ENCODE measurements at places on chromosomes 16 and 17. TPM values are rescaled to one million over a fixed set of nuclear protein-coding genes. Genes with fewer than 3 reads are reported as not detected.

GRCh38 chr17:73902416-73903181, 258.4 kb upstream of the SDK2 start:
- H3K4me1 ChIP-seq = no peaks in the 10 kb centered on the region
- no peak for DNase-seq
- H3K4me3 ChIP-seq = no peak overlapping the region
- no peaks in the 10 kb centered on the region for H3K36me3 ChIP-seq
- no peak overlapping the region for H3K27ac ChIP-seq

- 0 out of 2 replicates have a peak, but pooled peaks cover 10% of the 10 kb centered on the region for H3K36me3 ChIP-seq
- no peak overlapping the region for H3K27ac ChIP-seq
- DNase-seq = no peak
- H3K27me3 ChIP-seq = no peaks in the 10 kb centered on the region
- no peak overlapping the region for H3K4me3 ChIP-seq
Measured at GRCh38 chr17:6574687-6575595, 18.6 kb upstream of the PITPNM3 start.

- H3K27ac ChIP-seq = no peak overlapping the region
- DNase-seq = no peak
- H3K27me3 ChIP-seq = no peaks in the 10 kb centered on the region
- no peak overlapping the region for H3K4me3 ChIP-seq
- peaks cover 66% of the 10 kb centered on the region for H3K36me3 ChIP-seq
Measured at GRCh38 chr16:24807301-24807700, 38.5 kb upstream of the SLC5A11 start.

DNA sequence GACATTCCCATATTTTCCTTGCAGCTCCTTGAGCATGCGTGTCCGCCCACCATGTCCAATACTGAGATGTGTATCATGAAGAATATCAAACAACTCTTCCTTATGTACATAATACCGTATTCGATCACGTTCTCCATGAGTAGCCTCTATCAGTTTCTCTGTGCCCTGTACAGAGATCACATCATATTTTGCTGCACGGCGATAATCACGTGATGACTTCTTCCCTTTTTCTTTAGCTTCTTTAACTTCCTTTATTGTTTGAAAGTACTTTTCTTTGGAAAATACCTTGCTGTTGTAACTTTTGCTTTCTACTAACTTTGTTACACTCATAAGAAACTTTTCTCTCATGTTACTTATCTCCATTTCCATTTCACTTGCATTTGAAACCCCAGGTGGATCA, 6.6 kb downstream of the KRABD2 start:
- H3K27ac ChIP-seq = no peak overlapping the region
- H3K4me1 ChIP-seq = peaks cover 17% of the 10 kb centered on the region
- no peaks in the 10 kb centered on the region for H3K27me3 ChIP-seq
- no peak overlapping the region for H3K4me3 ChIP-seq

GRCh38 chr17:31266042-31266441, 31.0 kb downstream of the OMG start:
- DNase-seq = no peak
- H3K27me3 ChIP-seq = no peaks in the 10 kb centered on the region
- H3K27ac ChIP-seq = no peak overlapping the region
- no peak overlapping the region for H3K4me3 ChIP-seq
- H3K4me1 ChIP-seq = peaks cover 33% of the 10 kb centered on the region

GRCh38 chr16:25034911-25035310, 19.7 kb upstream of the ARHGAP17 start:
- no peak overlapping the region for H3K4me3 ChIP-seq
- no peak overlapping the region for H3K27ac ChIP-seq
- no peaks in the 10 kb centered on the region for H3K36me3 ChIP-seq

GRCh38 chr16:64391063-64391600, 730.7 kb downstream of the CDH11 start:
- no peaks in the 10 kb centered on the region for H3K4me1 ChIP-seq
- no peak for DNase-seq
- H3K36me3 ChIP-seq = no peaks in the 10 kb centered on the region
- H3K27me3 ChIP-seq = peaks cover 3% of the 10 kb centered on the region

DNA sequence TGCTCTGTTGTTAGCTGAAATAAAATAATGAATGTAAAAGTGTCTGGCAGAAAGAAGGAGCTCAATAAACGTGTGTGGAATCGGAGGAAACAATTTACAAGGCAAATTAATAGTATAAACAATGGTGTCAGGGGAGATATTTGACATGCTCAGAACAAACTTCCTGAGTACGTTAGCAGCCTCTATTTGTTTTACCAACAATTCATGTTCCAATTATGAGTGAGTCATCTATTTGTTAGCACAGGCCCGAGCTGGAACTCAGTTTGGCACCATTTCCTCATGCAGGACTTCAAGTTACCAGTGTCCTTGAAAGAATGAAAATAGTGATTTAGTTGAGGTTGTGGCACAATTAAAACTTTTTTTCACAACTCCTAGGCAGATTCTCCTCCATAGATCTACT, 9.1 kb downstream of the ASIC2 start:
- no peak overlapping the region for H3K4me3 ChIP-seq
- peaks cover 20% of the 10 kb centered on the region for H3K27me3 ChIP-seq
- no peaks in the 10 kb centered on the region for H3K36me3 ChIP-seq
- no peaks in the 10 kb centered on the region for H3K4me1 ChIP-seq

DNA sequence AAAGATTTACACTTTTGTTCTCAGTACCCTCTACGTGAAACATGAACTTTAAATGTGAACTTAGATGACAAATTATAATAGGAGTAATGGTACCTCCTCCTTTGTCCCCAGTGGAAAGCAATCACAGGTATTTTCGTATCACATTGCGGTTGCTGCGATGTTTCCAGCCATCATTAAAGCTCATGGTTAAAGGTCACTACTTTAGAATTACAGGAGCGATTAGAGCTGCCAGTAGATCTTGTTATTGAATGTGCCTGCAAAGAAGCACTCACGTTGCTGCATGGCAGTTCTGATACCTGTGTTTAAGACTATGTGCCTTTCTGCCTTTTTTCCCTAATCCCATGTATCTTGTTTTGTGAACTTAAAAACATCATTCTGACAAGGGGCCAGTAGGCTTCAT, 301.0 kb downstream of the CPPED1 start:
- H3K27me3 ChIP-seq = no peaks in the 10 kb centered on the region
- no peak overlapping the region for H3K4me3 ChIP-seq
- DNase-seq = no peak
- H3K27ac ChIP-seq = no peak overlapping the region
- no peaks in the 10 kb centered on the region for H3K4me1 ChIP-seq

- H3K27ac ChIP-seq = peak overlapping the region; percentile 99
- DNase-seq = no peak
- H3K4me1 ChIP-seq = peaks cover 47% of the 10 kb centered on the region
- peaks cover 58% of the 10 kb centered on the region for H3K36me3 ChIP-seq
- no peaks in the 10 kb centered on the region for H3K27me3 ChIP-seq
Measured at GRCh38 chr16:84497418-84498222, 6.8 kb downstream of the MEAK7 start.

GRCh38 chr17:45342871-45343526, 26.2 kb upstream of the MAP3K14 start:
- H3K27me3 ChIP-seq = no peaks in the 10 kb centered on the region
- no peak overlapping the region for H3K4me3 ChIP-seq
- DNase-seq = no peak
- no peak overlapping the region for H3K27ac ChIP-seq
- H3K4me1 ChIP-seq = peaks cover 18% of the 10 kb centered on the region

DNA sequence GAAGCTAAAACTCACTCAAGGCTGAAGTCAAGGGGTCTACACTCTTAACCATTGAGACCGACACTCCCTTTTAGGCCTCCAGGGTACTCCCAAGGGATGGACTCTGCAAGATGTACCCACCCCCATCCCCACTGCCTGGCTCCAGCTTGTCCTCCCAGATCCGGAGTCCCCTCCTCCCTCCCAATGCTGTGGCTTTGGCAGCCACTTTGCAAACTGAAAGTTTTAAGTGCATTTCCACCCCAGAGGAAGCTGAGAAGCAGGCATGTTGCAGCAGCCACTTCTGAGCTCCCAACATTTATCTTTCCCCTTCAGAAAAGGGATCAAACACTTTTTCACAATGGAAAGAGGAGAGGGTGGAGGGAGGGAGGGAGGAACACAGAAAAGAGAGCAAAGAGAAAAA, 115.2 kb downstream of the COPRS start:
- no peak for DNase-seq
- no peak overlapping the region for H3K27ac ChIP-seq

DNA sequence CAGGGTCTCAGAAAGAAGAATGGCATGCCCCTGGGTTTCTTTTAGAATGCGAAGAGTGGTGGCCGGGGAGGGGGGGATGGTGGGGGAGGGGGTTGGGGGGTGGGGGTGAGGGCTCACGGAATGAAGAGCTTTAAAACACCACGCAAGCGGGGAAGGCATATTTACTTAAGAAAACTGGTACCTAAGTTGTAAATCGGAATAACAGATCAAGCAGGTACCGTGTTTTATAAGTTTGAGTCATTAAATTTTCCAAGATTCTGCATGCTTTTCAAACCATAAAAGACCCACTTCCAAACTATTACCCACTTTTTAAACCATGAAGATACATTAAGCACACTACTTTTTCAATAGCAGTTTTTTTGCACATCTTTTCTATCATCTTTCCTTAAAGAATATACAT, 130.2 kb downstream of the STX8 start:
- no peak overlapping the region for H3K27ac ChIP-seq
- no peak for DNase-seq
- H3K36me3 ChIP-seq = no peaks in the 10 kb centered on the region
- no peaks in the 10 kb centered on the region for H3K4me1 ChIP-seq
- no peak overlapping the region for H3K4me3 ChIP-seq
- no peaks in the 10 kb centered on the region for H3K27me3 ChIP-seq

DNA sequence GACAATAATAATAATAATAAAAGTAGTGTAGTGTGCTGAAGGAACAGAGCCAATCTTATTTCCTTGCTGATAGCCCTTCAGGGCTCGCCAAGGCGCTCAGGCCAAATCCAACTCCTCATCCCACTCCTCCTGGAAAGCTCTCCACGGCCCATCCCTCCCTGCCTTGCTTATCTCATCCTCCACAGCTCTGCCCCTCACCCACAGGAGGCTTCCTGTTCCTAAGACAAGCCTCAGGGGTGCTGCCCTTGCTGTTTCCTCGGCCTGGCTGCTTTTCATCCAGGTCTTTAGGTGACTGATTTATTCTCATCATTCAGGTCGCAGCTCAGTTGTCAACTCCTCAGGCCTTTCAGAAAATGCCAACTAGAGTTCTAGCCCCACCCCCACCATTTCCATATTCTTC, 11.2 kb downstream of the GTF3C1 start:
- DNase-seq = no peak
- peaks cover 35% of the 10 kb centered on the region for H3K36me3 ChIP-seq
- H3K27ac ChIP-seq = no peak overlapping the region

DNA sequence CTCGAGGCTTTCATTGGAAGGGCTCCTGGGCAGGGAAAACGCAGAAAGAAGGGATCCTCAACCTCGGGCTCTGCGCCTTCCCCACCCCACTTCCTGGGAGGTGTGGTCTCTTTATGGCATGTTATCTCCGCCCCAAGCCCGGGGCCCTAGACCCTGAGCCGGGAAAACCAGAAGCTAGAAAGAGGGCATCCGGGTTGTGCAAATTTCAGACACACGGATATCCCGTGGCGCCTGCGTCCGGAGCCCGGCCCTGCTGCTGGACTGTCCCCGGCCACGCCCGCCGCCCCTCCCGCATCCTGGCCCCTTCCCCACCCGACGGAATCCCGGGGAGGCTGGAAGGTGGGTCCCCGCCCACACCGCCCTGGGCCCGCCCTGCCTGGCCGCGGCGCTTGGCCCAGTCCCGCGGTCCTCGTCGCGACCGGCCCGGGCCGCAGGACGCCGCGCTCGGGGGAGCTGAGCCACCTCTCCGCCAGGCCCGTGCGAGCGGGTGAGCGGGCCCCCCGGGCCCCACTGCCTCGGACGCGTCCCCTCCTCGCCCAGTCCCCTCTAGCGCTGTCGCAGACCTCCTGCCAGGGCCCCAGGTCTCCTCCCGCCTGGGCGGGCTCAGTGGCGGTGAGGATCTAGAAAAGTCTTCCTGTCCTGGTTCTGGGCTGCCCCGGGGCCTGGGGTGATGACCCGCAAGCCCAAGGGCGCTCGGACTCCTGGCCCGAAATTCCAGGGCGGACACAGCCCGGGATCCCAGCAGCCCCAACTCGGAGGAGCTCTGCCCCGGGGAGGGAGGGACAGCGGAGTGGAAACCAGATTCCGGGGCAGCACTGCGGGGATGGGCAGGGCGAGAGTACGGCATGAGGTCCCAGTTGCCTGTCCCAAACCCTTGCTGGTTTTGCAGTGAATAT, at the start of gene SLC16A5:
Gene SLC16A5, plus strand, starts transcription at position 397 of the 896 bp plus-strand sequence. CDS start 5,683 bp downstream, outside the sequence.
- peak within 1 kb of the TSS; percentile 93 for H3K4me3 ChIP-seq
- peak; percentile 98 for DNase-seq
- H3K36me3 ChIP-seq = no peaks in the 10 kb centered on the region
- peaks cover 84% of the 10 kb centered on the region for H3K4me1 ChIP-seq
- no peaks in the 10 kb centered on the region for H3K27me3 ChIP-seq
- H3K27ac ChIP-seq = peak within 1 kb of the TSS; percentile 91

GRCh38 chr17:73365301-73365874, 53.6 kb upstream of the CDC42EP4 start:
- no peak for DNase-seq
- no peaks in the 10 kb centered on the region for H3K36me3 ChIP-seq
- no peak overlapping the region for H3K4me3 ChIP-seq
- no peaks in the 10 kb centered on the region for H3K27me3 ChIP-seq

GRCh38 chr16:12773221-12773620, 30.5 kb downstream of the CPPED1 start:
- H3K4me3 ChIP-seq = no peak overlapping the region
- peaks cover 14% of the 10 kb centered on the region for H3K36me3 ChIP-seq
- H3K27me3 ChIP-seq = no peaks in the 10 kb centered on the region
- H3K27ac ChIP-seq = no peak overlapping the region

The KRTAP4-1 gene
- total RNA-seq = not detected

The CHD9NB gene
- 2.8 TPM for total RNA-seq

The RGS11 gene
- total RNA-seq = not detected

The MRPL10 gene
- total RNA-seq = 63.8 TPM

The ZG16B gene
- 23.4 TPM for total RNA-seq

The CNTD1 gene
- not detected for total RNA-seq

The TMC6 gene
- 116 TPM for total RNA-seq

The CA5A gene
- total RNA-seq = 0.26 TPM

The KRTAP4-3 gene
- total RNA-seq = not detected

The FBRS gene
- 128 TPM for total RNA-seq

The CCL13 gene
- not detected for total RNA-seq

The CUEDC1 gene
- 60.7 TPM for total RNA-seq
